Kasumi-1 (cell line): ENCODE measurements at places on chromosomes 5 and 9.

GRCh38 chr9:123400926-123401503 lies 45.0 kb downstream of the CRB2 start:
- no peak for DNase-seq

DNA sequence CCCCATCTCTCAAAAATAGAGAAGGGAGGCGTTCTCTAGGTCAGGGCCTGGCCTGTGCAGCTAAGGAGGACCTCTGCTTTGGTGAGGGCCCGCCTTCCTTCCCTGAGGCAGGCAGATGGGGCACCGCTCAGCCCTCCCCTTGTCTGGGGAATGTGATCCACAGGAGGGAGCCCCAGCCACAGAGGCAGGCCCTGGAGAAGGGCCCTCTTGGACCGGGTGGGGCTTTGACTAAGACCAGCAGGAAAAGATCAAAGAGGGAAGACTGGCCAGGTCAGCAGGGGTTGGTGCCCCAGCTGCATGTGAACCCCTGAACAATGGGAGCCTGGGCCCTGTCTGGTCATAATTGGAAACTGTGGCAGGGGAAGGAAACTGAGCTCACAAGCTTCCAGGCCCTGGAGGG lies 21.9 kb downstream of the PTPA start:
- DNase-seq, result no peak

DNA sequence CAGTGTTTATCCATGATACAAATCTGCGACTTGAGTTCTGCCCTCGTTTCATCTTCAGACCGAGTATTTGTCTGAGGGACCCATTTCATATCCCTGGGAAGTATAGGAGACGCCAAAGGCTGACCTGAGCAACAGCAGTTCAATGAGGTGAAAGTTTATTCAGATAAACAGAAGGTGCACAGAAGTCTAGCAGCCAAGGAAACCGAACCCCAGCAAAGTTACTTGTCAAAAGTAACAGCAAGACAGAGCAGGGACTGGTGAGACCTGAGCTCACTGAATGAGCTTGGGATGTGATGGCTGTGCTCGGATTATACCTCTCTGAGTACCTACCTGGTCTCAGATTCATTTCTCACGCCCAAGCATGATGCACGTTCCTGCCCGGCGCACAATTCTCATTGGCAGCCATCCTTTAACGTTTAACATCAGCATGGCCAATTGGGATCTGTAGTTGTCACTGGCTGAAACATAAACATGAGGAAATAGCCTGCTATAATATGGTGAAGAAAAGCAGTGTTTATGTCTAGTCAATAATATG lies 599 bp downstream of the LYRM7 start:
- no peak for DNase-seq

DNA sequence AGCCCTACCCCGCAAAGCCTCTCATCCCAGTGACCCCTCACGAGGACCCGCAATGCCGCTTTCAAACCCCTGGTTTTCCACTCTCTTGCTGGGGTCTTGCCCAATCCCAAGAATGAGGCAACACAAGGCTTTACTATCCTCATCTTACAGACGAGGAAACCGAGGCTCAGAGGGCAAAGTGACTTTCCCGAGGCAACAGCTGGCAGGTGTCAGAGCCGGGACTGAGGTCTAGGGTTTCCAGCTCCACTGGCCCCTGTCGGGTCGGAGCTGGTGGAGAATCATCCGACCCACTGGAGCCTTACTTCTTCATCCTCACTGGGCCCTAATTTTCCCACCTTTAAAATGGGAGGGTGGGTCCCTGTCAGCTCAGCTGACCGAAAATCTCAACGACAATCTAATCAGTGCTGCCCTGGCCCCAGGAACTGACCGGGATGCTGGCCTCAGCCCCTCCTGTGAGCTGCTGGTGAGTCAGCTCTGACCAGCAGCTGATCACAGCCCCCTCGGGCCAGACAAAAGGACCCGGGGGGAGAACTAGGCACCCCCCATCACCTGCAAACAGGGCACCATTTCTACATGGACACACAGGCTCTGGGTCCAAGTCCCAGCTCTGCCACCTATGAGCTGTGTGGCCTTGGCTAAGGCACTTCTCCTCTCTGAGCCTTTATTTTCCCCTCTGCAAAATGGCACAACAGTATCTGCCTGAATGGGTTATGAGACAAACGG lies 72.7 kb upstream of the STXBP1 start:
- DNase-seq, result no peak

- DNase-seq, result no peak
Observed at GRCh38 chr9:101628173-101628572, 33.4 kb upstream of the PPP3R2 start.

DNA sequence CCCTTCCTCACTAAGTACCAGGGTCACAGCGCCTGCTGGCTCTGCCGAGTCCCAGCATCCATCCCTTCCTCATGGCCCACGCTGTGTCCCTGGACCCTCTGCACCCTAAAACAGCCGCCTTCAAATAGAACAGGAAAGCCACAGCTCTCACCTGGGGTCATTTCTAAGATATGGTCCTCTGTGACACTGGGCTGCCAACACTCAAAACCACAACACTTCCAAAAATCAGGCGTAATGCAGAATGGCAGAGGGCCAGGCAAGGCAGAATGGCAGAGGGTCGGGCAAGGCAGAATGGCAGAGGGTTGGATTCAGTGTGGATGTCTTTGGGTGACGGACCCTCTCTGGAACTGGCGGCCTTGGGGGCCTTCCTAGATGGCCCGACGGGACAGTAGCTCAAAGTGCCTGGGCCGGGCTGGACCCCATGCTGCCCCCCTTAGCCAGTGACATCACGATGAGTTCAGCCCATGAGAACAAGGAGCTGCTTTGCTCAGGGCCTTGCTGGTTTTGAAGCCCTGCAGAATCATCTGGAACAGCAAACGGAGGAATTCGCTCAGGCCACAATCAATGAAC lies 35.3 kb downstream of the ZDHHC11B start:
- no peak for DNase-seq

- no peak for DNase-seq
Observed at GRCh38 chr9:91843623-91844148, 106.3 kb downstream of the ROR2 start.

GRCh38 chr5:102737805-102738469 lies 17.2 kb upstream of the PAM start:
- DNase-seq, result no peak

DNA sequence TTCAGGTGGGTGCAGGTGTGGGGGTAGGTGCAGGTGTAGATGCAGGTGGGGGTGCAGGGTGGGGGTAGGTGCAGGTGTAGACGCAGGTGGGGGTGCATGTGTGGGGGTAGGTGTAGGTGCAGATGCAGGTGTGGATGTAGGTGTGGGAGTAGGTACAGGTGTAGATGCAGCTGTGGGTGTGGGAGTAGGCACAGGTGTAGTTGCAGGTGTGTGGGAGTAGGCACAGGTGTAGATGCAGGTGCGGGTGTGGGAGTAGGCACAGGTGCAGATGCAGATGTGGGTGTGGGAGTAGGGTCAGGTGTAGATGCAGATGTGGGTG lies 94.6 kb downstream of the PHF2 start:
- DNase-seq, result no peak

DNA sequence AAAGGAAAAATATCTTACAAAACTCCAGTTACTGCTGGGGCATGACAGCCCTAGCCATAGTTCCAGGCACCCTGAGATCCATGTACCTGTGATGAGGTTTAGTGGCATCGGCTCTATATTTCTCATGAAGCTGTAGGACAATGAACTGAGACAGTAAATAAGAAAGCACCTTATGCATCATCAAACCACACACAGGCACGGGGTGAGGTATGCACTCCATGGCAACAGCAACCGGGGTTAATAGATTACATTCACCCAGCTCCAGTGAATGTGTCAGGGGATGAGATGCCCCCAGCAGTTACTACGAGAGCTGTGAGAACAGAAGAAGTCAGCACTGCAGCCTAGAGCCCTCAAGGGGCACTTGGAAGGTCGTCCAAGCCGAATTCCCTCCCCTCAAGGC lies 162.0 kb upstream of the S1PR3 start:
- DNase-seq, result no peak

DNA sequence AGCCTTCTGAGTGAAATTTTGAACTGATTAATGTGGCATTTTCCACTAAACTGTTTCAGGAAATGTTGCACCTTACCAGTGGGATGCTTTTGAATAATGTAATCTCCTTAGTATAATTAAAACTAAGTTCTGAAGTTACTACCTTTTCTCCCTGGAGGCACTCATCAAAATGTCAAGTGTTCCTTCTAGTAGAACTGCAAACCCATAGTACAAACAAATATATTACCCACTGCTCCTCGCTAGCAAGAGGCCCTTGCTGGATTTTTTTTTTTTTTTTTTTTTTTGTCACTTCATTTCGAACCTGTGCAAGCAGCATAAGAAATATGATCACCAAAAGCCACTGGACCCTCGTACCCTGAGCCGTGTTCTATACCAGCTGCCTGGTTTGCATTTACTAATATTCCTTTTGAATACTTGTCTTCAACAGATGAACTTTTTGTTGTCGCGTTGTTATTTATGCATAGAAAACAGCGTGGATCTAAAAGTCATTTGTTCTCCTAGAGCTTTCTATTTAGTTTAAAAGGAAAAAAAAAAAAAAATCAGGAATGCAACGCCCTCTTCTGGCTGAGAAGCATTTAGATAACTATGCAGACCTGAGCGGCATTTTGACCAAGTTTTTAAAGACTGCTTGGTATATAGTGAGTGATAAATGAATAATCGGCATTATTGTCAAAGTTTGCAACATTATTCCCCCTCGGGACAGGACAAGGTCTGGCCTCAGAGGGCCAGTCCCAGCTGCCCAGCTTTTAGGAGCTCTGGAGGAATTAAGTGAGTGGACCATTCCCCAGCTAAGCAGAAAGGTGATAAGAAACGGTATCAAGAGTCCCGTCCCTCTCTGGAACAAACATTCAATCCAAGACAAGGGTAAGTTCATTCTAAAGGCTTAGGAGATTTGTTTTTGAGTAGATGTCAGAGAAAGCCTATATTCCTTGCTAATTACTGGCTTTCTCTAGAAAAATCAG lies 162.5 kb upstream of the KIF2A start:
- DNase-seq, result peak; percentile 34
